Activated T-cell treated with anti-CD3 and anti-CD28 coated beads for 48 hours (primary cell): ENCODE measurements at places on chromosomes 4 and X.

GRCh38 chr4:6184169-6184568 lies 16.2 kb downstream of the JAKMIP1 start:
- no peak for DNase-seq

DNA sequence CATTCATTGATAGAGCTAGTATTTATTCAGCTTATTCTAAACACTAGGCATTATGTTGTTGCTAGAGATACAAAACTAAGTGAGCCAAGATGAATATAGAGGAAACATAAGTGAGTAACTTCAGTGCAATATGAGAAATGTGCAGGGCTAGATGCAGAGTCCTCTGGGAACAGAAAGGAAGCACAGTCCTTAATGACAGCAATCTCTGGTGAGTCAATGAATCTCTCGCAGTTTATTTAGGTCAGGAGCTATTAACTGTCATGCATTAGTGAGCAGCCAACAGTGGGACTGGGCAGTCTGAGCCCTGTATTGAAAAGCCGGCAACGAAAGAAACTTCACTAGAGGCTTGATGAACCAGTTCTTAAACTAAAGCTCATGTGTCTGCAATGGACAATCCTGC lies 598.1 kb upstream of the MAGEB2 start:
- no peak for DNase-seq

DNA sequence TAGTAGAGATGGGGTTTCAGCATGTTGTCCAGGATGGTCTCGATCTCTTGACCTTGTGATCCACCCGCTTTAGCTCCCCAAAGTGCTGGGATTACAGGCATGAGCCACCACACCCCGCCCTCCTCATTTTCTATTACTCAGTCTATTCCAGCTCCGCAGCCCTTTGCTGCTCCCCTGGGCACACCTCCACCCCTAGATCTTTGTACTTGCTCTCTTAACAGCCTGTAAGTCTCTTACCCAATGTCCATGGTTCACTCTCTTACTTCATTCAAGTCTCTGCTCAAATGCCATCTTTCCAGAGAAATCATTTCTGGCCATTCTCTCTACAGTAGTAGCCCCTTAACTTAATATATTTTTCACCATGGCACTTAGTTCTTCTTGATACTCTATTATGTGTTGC lies 64.7 kb downstream of the LDB2 start:
- DNase-seq: no peak

DNA sequence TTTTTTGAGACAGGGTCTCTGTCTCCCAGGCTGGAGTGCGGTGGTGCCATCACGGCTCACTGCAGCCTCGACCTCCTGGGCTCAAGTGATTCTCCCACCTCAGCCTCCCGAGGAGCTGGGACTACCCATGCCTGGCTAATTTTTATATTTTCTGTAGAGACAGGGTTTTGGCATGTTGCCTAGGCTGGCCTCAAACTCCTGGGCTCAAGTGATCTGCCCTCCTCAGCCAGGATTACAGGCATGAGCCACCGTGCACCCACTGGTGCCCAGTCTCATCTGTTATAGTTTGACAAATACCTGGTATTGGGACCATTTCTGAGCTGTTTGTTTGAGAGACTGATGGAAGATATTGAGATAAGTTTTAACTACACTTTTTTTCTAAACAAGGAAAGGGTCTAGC lies 57.5 kb upstream of the SMIM10 start:
- DNase-seq: no peak

GRCh38 chrX:153929576-153929975 lies 3.5 kb upstream of the ARHGAP4 start:
- no peak for DNase-seq

- DNase-seq: no peak
These were observed 584.8 kb downstream of the PPARGC1A start for GRCh38 chr4:23305026-23305425.

GRCh38 chr4:177287255-177287654 lies 22.4 kb upstream of the NEIL3 start:
- no peak for DNase-seq

GRCh38 chr4:3384391-3384770 lies 57.4 kb upstream of the HGFAC start:
- no peak for DNase-seq

- DNase-seq: no peak
These were observed 5.0 kb downstream of the GPC3 start for GRCh38 chrX:133980406-133980805.

DNA sequence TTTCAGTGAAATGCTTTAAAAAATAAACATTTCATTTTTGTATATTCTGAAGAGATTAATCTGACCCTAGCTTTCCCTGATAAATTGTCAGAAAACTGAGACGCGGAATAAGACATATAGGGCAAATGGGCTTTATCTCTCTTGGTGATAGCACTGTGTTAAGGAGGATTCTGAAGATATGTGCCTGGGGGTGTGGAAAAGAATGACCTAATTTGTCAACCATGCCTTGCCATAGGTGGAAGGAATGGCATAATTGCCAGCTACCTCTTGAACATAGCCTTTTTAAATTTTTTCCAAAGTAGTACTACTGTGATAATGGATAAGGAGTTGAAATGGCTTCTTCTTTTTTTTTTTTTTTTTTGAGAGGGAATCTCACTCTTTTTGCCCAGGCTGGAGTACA lies 11.7 kb downstream of the JADE1 start:
- no peak for DNase-seq

DNA sequence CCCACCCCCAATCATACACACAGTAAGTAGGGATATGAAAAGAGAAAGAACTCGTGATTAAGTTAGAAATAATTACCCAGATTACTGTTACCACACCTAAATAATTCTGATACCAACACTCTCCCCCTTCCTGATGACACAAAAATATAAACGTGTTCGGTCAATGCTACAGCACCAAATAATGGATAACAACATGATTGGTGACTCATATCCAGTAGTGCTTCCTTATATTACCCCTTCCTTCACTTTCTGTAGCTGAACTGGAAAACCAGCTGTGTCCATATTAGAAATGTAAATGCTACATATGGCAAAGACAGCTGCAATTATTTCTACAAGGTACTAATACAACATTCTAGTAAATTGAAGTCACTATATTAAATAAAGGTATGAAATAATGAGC lies 20.8 kb downstream of the EIF4E start:
- DNase-seq: no peak

DNA sequence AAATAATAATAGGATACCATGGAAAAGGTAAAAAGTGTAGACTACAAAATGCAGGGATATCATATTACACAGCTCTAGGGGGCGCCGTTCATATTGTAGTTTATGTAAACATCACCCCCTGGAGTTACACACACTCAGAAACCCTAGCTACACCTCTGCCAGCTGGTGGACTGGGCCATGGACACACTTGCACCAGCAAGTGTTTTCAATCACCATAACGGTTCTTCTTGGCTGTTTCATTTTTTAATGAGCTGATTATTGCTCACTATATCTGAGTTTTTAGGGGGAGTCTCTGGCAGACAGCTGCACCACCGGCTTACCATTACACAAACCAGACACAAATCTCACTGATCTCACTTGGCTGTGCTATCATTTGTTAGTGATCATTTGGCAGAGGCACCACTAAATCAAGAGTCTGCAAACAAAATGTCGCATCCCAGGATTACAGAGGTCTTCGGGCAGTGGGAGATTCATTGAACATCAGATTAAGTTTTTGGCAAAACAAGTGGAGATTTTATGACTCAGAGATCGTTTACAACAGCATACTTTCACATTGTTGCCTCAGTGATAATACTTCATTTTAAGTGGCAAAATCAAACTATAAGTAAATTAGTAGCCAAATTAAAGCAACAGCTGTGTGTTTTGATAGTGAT lies 185.7 kb downstream of the UNC5C start:
- DNase-seq: no peak

DNA sequence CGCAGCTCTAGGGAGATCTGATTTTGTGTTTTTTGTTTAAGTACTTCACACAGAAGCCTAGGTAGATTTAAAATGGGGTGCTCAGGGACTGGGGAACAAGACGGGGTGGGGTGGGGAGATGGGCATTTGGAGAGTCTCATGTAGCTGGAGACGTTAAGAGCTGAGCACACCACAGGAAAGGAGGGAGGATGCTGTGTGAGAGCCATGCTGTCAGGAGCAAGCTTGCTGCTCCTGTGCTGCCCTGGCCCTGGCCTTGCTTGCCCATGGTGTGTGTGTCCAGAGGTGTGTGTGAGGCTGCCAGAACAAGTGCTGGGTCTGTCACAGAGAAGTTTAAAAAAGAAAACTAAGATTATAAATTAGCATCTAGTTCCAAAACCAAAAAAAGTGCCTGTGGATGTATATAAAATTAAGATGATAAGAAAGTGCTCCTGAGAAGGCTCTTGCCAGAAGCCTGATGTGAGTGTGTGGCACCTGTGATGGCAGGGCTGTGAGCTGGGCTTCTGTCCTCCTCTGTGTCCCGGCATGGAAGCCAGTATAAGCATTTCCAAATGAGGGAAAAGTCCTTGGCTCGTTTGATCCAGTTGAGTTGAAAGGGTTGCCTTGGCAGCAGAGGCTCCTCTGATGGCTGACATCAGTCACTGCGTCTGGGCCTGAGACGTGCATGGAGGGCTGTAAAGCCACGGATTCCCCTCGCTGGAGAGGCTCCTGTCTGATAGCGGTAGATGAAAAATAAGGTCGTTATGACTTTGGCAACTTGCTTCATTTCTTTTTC lies 63.5 kb downstream of the NELFA start:
- no peak for DNase-seq

DNA sequence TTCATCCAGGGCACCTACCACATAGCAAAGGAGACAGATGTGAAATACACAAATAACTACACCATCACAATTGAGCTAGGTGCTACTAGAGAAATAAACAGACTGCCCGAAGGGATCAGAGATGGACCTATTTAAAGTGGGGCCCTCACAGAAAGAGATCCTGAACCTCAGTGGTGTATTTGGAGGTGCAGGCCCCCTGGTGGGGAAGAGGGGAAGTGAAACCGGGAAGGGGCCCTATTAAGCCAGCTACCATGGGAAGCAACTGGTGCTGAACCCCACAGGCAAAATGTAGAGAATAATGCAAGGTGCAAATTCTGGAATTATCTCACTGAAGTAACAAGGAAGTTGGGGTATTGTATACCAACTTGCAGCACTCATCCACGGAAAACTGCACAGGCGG lies 78.6 kb upstream of the FAM9A start:
- DNase-seq: no peak

DNA sequence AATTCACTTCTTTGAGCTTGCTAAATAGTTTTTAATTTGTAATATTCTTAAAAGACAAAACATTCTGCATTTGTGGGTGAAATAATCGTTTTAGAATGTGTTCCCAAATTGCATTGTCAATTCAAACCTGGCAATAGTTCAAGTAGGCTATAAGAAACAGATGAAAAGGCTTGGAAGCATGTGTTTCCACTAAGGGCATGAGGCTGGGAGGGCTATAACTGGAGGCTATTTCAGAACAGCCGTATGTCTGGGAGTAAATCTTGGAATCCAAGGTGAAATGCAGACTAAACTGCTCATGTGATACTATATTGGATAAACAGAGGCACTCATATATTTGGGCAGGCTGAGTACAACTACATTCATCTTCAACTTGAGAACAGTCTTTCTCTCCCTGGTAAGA lies 117.4 kb upstream of the GRPR start:
- no peak for DNase-seq

- DNase-seq: no peak
These were observed 68.1 kb downstream of the FHDC1 start for GRCh38 chr4:153004081-153004850.

GRCh38 chrX:131988236-131988635 lies 34.9 kb upstream of the STK26 start:
- DNase-seq: no peak

- no peak for DNase-seq
These were observed 36.8 kb downstream of the C4orf51 start for GRCh38 chr4:145716661-145717200.

- DNase-seq: peak; percentile 1
These were observed 72.1 kb upstream of the DOCK11 start for GRCh38 chrX:118423558-118423957.

DNA sequence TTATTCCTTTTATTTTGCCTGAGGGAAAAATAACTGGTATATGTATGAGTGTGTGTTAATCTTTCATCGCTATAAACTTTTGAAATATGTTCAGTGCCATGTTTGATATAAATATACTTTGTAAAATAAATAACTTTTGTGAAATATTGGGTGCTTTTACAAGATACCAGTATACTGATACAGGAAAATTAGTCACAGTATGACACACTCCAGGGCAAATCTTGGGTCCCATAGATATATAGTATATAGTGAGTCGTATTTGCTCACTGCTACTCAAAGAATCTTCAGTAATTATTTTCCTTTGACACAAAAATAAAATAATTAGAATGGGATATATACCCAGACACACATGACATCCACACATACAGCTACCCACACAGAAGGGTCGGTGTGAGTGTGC lies 472.3 kb downstream of the GRID2 start:
- DNase-seq: no peak

DNA sequence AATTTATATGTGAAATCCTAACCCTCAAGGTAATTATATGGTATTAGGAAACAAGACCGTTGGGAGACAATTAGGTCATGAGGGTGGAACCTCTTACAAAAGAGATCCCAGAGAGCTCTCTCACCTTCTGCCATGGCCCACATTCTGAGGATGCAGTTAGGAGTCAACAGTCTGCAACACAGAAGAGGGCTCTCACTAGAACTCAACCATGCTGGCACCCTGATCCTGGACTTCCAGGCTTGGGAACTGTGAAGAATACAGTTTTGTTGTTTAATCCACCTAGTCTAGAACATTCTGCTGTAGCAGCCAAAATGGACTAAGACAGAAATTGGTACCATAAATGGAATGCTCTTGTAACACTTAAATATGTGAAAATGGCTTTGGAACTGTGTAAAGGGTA lies 278.8 kb upstream of the GALNTL6 start:
- DNase-seq: no peak

- DNase-seq: no peak
These were observed 249.2 kb upstream of the TRAM1L1 start for GRCh38 chr4:117334451-117335188.

- DNase-seq: no peak
These were observed 138.3 kb downstream of the PCDH10 start for GRCh38 chr4:133287396-133287795.

GRCh38 chr4:23822181-23822580 lies 67.7 kb downstream of the PPARGC1A start:
- no peak for DNase-seq

- no peak for DNase-seq
These were observed 38.1 kb downstream of the MID1 start for GRCh38 chrX:10582215-10582733.

DNA sequence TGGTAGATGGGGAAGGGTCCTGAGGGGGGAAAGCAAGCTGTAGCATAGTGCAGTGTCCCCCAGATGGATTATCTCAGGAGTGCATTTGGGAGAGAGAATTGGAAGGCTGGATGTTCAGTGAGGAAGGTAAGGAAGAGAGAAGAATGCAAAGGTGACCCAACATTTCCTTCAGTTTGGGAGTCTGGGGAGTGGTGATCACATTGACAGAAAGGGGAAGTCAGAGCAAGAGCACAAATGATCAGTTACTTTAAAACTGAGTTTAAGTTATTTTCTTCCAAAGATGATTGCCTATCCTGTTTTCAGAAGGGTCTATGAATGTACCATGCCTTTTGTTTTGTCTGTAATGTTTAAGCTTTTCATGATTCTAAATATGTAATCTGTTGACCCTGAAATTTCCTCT lies 47.6 kb downstream of the ARHGAP10 start:
- DNase-seq: no peak
